ENCODE measurements at places on chromosomes 7 and 10.

- no peak for DNase-seq
Observed at GRCh38 chr10:78255214-78255613, 221.6 kb downstream of the RPS24 start.

DNA sequence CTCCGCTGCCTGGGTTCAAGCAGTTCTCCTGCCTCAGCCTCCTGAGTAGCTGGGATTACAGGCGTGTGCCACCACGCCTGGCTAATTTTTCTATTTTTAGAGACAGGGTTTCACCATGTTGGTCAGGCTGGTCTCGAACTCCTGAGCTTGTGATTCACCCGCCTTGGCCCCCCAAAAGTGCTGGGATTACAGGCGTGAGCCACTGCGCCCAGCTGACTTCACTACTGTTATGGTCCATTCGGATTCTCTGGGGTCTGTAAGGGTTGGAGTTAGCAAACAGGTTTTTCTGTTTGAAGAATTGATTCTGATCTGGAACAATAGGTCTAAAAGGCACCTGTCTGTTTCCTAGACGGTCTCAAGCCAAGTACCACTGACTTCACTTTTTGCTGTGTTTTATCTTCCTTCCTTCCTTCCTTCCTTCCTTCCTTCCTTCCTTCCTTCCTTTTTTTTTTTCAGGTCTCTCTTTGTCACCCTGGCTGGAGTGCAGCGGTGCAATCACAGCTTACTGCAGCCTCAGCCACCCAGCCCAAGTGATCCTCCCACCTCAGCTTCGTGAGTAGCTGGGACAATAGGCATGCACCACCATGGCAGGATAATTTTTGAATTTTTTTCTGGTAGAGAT lies 192.2 kb downstream of the CAMK1D start:
- DNase-seq: no peak

DNA sequence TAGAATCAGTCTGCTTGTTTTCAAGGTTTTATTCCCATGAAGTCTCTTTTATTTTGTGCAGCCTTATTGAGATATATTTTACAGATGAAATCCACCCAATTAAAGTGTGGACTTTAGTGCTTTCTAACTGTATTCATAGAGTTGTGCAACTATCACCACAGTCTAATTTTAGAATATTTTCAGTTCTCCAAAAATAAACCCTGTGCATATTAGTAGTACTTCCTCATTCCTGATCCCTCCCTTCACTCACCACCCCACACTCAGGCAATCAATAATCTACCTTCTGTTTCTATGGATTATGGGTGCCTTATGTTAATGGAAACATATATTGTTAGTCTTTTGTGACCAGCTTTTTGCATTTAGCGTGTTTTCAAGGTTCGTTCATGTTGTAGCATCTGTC lies 185.7 kb upstream of the TMEM72 start:
- no peak for DNase-seq

DNA sequence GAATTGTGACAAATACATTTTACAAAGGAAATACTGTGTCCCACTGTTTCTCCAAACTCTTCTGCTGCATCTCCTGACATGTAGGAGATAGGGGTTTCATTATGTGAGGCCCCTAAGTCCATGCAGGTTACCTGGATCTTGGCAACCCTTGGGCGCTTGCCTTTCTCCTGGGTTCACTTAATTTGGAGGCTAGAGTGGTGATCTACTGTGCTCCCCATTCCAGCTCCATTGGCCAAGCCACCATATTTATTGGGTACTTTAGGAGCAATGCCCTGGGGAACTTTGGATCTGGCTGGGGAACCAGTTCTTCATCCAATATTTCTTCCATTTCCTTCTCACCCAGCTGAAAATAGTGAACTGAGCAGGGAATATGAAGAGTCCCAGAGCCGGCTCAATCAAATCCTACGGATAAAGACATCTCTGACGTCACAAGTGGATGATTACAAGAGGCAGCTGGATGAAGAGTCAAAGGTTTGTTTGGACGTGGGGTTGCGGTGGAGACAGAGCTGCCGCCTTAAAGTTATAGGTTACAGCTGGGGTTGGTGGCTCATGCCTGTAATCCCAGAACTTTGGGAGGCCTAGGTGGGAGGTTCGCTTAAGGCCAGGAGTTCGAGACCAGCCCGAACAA lies 18.5 kb downstream of the MYH16 start:
- DNase-seq: no peak

DNA sequence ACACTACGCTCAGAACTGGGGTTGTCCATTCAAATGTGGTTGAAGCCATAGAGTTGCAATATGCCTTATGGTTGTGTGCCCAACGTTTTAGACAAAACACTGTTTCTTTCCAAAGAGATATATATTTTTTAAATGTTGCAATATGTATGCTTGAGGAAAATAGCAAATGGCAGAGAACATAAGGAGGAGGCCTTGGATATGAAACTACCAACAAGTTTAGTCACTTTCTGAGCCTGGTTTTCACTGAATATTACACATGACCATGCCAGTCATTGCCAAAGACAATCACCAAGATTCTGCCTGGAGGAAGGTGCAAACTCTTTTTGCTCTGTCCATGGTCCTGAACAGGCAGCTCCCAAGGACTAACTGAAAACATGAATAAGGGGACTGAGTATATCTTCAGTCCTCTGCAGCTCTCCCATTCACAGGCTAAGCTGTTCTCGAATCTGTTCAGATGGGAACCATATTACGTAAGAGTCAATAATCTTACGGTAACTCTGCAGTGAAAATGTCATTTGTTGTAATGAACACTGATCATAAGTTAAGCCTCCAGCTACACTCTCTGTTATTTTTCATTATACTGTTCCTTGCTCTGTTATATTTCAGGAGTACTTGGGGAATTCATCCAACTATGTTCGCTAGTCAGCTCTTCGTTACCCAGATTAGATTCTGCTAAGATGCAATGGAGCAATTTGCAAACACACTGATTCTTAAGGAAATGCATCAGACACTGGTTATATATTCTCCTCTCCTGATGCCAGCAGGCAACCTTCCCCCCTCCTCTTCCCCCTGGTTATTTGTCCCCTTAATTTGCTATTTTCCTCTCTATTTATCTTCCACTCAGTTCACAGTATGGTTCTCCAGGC lies 90.7 kb upstream of the C1QL3 start:
- DNase-seq: peak; percentile 78

DNA sequence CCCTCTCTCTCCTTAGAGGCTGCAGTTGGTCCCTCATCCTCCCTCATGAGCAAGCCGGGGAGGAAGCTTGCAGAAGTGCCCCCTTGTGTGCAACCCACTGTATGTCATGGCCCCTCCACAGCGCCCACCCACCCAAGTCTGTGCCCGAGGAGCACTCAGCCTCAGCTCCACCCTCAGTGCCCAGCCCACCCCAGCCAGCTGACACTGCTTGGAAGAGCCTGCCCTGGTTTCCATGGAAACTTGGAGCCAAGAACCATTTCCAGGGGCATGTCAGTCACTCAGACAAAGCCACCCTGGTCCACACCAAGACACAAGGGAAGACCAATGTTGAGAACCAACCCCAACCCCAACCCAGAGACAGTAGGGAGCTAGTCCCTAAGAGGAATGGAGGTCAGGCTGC lies 79.5 kb downstream of the PAX2 start:
- no peak for DNase-seq

GRCh38 chr10:43227911-43228782 lies 38.7 kb downstream of the RASGEF1A start:
- no peak for DNase-seq

DNA sequence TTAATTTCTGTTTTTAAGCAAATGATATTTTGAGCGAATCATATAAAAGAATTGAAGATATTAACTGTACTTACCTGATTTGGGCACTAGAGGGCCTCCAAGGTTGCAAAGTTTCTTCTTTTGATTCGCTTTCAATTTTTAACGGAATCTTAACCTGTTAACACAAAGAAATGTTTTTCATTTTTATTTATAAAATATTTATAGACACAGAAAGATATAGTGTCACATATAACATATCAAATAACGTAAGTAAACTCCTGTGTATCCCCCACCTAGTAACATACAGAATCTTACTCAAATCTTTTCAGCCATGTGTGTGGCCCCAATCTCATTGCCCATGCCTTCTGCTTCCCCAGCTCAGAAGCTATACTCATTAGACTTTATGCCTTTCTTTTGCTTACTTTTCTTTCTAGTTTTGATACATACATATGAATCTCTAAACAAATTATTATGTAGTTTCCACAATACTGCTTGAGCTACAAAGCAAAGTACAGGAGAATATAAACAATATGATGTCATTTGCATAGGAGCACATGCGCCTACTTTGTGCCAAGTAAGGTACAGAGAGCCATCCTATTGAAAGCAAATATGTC lies 49.5 kb upstream of the ZPBP start:
- DNase-seq: no peak

DNA sequence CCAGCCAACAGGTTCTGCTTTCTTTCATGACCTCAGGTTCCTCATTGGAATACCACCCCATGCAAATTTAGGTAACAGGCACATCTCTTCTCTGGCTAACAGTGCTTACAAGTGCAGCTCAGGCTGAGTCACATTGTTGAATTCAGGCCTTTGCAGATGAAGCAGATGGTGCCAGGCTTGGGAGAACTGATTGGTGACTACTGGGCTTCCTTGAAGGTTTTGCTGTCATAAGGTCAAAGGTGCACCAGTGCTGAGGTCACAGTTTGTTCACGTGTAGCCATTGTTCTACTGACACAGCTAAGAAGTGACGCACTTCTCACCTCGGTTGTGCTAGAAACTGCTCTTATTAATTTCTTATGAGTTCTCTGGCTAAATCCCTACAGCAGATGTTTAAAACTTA lies 128.6 kb upstream of the BMPER start:
- no peak for DNase-seq

GRCh38 chr10:125035136-125035535 lies 93.2 kb downstream of the ZRANB1 start:
- DNase-seq: no peak

GRCh38 chr10:94016727-94017714 lies 23.3 kb downstream of the PLCE1 start:
- peak; percentile 42 for DNase-seq

DNA sequence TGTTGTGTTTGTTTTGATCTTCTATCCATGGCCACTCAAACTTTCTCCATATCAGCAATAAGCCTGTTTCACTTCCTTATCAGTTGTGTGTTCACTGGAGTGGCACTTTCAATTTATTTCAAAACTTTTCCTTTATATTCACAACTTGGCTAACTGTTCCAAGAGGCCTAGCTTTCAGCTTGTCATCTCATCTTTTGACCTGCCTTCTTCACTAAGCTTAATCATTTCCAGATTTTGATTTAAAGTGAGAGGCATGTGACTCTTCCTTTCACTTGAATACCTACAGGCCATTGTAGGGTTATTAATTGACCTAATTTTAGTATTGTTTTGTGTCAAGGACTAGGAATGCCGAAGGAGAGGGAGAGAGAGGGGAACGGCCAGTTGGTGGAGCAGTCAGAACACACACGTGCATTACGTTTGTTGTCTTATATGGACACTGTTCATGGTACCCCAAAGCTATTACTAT lies 5.5 kb upstream of the GNAT3 start:
- no peak for DNase-seq

- DNase-seq: peak; percentile 53
Observed at GRCh38 chr7:29988424-29989256, 961 bp downstream of the SCRN1 start.

DNA sequence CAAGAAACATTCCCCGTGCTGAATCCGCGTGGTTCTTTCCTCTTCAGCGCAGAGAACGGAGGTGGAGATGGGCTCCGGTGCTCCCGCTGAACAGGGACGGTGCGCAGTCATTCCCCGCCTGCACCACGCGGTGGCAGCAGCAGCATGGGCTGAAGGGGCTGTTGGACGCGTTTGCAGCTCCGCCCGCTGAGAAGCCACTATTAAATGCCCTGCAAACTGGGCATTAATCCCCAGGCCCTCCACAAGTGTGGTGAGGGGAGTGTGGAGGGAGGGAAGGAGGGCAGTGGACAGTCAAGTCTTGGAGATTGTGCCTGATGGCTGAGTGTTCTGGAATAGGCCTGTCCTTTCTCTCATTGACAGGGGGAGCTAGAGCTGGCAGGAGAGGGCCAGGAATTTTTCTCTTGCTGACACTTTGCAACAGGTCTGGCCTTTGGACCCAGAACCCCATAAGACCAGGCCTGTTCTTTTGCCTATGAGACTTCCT lies 240.2 kb upstream of the INHBA start:
- peak; percentile 79 for DNase-seq

DNA sequence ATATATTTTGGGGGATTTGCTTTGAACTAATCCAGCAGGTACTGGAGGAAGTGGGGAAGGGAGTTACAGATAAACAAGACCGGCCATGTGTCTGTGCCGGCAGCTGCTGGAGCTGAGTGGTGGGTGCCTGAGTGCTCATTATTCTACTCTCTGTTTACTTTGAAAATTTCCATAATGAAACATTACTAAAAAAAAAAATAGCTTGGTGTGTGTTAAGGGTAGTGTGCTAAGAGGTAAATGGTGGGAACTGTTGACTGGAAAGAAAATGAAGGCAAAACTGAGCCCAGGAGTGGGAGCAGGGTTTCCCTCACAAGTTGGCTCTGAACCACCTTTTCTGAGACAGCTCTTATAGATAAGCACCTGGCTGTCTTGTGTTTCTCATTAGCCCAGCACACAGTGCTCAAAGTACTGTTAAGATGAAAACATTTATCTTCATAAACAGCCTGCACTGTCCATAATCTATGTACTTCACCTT lies 50.6 kb downstream of the PARD3 start:
- no peak for DNase-seq

DNA sequence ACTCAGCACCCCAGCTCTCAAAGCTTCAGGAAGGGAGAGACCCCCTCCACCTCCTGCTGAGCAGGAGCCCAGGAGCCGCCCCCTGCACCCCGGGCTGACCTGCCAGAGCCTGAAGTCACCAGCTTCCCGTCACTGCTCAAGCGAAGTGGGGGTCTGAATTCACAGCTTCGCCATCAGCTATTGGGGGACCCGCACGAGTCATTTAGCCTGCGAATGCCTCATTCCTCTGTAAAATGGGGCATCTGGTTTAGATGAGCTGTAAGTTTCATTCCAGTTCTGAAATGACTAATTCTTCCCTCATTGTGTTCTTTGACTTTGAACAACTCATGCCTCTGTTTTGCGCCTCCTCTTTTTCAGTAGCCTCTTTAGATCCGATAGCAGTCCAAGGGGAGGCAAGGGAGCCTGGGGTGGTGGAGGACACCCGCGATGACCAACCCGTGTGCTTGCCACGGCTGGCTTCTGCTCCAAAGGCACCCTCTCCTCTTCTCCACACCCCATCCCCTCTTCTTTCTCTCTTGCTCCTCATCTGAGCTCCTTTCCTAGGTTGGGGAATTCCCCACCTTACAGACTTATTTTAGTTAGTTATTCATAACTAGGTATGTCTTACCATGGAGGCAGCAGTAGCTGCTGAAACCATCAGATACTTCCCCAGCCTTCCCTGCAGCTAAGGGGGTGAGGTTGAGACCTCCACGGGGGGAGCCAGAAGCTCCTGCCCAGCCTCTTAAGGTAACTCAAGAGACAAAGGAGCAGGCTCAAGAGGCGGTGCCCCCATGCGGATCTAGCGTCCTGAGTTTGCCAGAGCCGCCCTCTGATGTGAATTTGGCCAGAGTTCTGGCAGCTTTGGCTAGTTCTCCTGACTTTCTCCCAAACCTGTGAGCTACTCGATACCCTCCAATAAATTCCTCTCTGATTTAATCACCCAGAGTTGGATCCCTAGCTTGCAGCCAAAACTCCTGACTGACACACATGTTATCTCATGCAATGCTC lies 47.7 kb downstream of the RBM17 start:
- DNase-seq: no peak

GRCh38 chr10:75506930-75507329 lies 75.5 kb downstream of the LRMDA start:
- DNase-seq: no peak
